ENCODE measurements at places on chromosomes 16 and 17.

DNA sequence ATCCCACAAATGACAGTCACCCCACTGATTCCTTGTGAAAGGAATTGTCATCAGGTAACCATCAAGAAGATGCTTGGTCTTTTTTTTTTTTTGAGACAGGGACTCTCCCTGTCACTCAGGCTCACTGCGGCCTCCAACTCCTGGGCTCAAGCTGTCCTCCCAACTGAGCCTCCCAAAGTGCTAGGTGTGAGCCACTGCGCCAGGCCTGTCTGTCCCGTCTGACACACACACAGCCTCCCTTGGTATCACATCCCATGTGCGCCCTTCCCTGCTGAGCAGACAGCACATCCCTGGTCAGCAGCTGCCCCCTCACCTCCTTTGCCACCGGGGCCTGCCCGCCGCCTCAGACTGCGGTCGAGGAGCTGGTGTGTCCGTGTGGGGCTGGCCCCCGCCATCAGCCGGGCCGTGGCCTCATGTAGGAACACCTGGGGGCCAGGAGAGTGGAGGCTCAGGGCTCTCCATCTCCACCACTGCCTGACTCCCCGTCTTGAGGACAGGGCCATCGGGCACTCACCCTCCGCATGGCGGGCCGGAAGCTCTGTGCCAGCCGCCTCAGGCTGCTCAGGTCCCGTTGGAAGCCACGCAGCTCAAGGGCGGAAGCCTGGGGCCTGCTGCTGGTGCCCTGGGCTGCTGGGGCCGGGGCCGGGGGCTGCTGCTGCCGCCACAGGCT is 23.6 kb downstream of the SREBF1 start:
- DNase-seq: no peak

GRCh38 chr16:81937305-81938038 is 73.8 kb downstream of the SDR42E1 start:
- no peak for DNase-seq

GRCh38 chr16:5900046-5900445 is 802.5 kb upstream of the EEF2KMT start:
- DNase-seq: no peak

DNA sequence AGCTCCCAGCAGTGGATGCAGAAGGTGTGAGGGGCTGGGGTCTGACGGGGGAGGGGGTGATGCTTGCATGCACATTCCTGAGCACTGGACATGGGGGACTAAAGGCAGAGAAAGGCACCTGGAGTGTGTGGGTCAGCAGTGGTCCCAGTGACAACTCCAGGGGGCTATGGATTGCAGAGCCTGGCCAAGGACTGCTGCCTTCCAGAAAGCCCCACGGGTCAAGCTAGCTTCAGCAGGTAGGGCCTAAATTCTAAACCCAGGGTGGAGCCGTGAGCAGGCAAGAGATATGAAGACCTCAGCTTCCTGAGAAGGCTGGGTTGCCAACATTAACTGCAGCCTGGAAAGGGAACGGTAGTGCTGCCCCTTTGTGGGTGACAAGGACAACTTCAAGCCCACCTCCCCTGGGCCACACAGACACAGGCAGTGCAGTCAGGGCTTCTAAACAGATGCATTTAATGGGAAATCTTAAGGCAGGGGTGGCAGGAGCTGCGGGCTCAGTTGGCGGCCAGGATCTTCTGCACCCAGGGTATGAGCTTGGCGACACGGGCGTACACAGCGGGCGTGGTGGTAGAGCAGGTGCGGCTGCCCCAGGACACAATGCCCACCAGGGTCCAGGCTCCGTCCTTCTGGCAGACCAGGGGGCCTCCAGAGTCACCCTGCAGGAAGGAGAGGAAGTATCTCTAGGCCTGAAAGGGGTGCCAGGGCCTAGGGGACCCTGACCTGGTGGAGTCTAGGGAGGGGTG is 3.1 kb downstream of the CTRB2 start:
- no peak for DNase-seq

- no peak for DNase-seq
These were observed 50.6 kb downstream of the MGAT5B start for GRCh38 chr17:76918811-76919210.

DNA sequence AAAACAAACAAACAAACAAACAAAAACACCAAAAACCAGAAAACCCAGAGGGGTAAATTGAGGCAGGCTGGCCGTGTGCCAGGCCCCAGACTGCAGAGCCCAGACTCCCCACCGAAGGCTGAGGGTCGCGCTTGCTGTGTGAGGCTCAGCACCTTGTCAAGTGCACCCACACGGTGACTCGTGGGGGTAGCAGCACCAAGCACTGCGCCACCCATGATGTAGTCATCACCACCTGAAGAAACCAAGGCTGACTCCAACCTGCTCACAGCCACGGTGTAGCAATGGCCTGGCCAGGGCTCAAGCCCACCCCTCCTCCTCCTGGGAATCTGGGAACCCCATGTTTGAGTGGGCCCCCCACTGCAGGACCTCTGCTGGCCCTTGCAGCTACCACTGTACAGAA is 11.9 kb downstream of the MCRIP1 start:
- no peak for DNase-seq

DNA sequence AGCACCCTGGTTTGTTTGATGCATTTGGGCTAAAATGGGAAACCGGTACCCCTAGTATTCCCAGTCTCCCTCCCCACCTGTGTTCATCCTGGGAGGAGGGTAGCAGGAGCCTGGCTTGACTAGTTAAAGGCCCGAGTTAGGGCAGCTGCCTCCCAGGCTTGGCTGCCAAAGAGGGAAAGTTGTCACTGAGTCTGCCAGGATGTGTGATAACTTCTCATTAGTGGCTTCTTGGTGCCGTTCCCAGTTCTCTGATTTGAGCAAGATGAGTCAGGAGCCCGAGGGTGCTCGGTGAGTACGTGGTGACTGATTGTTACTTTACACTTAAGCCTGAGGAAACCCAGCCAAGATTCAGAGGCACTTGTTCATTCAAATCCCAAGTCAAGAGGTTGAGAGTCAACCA is 2.5 kb downstream of the KRT32 start:
- DNase-seq: no peak

GRCh38 chr16:79400462-79401149 is 199.9 kb downstream of the MAF start:
- no peak for DNase-seq

DNA sequence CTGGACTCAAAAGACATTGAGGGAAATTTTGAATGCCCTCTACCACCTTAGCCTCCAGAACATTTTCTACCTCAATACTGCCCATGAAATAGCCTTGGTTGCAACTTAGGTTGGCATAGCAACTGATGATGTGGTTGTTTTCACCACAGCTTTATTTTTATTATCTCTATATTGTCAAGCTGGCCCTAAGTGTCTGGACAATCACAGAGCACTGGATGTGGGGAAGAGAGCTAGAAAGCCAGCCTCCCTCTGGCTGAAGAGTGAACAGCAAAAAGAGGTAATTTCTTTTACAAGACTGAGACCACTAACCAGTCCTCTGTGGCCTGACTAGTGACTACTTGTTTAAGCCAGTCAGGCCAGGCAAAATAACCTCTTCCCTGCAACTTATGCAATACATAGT is 159.6 kb downstream of the HS3ST2 start:
- no peak for DNase-seq

DNA sequence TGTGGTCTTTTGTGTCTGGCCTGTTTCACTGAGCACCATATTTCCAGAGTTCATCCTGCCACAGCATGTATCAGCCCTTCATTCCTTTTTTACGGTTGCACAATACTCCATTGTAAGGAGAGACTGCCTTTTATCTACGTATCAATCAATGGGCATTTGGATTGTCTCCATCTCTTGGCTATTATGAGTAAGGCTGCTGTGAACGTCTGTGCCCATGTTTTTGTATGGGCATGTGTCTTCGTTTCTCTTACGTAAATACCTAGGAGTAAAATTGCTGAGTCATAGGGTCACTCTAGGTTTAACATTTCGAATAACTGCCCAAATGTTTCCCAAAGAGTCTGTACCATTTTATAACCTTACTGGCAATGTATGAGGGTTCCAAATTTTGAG is 202.8 kb upstream of the FOXF1 start:
- no peak for DNase-seq

- DNase-seq: no peak
These were observed 192.3 kb upstream of the FOXF1 start for GRCh38 chr16:86317813-86318650.

DNA sequence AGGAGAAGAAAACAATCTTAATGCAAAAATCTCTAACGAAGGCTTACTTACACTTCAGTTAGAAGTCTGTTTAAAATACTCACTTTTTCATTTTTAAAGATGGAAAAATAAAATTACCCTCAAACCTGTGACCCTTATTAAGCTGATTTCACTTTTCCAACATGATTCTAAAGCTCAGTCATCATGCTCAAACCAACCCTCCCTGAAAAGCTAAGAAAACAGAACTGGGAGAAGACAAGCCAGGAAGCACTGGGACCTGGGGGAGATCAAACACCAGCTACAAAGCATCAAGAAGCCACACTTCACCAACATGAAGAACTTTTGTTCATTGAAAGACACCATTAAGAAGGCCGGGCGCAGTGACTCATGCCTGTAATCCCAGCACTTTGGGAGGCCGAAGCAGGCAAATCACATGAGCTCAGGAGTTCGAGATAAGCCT is 88.8 kb downstream of the LITAF start:
- DNase-seq: no peak

- DNase-seq: no peak
These were observed 58.7 kb downstream of the LITAF start for GRCh38 chr16:11528053-11528452.

DNA sequence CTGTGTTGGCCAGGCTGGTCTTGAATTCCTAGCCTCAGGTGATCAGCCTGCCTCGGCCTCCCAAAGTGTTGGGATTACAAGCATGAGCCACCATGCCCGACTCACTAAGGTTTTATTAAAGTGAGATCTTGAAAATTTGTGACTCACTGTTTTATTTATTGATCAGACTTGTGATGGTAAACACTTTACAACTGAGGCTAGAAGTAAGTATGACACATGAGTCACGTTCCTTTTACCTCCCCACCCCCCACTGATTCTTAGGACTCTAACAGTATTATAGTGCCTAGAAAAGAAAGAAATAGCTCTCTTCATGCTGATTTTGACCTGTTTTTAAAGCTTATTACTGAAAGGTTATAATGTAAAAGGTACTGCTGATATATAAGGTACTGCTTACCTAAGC is 160.6 kb downstream of the TANC2 start:
- no peak for DNase-seq

GRCh38 chr16:82949016-82949415 is 322.2 kb downstream of the CDH13 start:
- DNase-seq: no peak

DNA sequence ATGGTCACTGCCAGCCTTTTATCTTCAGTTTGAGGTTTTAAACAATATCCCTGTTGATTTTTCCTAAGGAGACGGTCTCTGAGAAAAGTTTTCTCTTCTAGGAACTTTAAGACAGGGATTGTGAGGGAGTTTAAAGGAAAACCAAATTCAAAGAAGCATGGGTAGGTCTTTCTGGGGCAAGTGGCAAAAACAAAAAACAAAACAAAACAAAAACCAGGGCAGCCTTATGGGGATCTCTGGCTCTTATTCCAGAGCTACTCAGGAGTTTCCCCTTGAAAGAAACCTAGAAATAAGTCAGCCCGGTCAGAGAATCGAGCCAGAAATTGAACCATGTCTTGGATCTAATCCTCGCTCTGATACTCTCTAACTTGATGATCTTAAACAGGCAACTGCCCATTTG is 424.5 kb downstream of the GRIN2A start:
- no peak for DNase-seq

GRCh38 chr16:69542974-69543373 is 22.8 kb upstream of the NFAT5 start:
- no peak for DNase-seq

DNA sequence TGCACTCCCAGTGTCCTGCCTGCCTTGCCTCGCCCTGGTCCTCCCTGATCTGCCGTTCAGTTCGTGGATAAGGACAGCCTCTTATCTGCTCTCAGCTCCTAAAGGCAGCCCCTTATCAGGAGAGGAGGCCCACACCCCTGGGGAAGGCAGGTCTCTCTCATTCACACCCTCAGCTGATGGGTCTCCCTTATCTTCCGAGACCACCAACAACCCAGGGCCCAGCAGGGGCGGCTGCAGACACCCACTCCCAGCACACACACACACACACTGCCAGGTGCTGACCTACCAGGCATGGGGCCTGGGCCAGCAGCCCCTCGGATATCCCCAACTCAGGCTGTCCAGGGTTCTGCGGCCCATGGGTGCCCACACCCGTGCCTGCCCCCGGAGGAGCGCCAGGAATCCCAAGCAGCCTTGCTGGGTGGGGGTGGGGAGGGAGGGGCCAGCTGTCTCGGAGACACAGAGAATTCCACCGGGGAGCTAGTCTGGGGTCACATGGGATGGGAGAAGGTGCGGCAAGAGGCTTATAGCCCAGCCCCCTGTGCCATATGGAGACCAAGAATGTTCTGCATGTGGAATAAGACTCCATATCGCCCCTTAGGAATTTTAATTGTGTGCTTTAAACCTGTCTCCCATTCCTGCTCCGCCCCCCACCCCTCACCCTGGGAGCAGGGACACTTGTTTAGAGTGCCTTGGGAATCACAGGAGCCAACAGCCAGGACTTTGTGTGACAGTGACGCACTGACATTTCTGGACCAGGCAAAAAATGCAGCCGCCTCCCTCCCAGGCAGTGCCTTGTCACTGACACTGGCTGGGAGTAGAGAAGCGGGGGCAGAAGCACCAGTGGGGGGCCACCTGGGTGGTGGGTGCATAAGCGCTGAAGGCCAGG is 41.9 kb upstream of the EMP2 start:
- no peak for DNase-seq

- DNase-seq: no peak
These were observed 19.9 kb upstream of the PITPNM3 start for GRCh38 chr17:6576038-6576785.

GRCh38 chr16:15976225-15976812 is 26.9 kb downstream of the ABCC1 start:
- DNase-seq: no peak

DNA sequence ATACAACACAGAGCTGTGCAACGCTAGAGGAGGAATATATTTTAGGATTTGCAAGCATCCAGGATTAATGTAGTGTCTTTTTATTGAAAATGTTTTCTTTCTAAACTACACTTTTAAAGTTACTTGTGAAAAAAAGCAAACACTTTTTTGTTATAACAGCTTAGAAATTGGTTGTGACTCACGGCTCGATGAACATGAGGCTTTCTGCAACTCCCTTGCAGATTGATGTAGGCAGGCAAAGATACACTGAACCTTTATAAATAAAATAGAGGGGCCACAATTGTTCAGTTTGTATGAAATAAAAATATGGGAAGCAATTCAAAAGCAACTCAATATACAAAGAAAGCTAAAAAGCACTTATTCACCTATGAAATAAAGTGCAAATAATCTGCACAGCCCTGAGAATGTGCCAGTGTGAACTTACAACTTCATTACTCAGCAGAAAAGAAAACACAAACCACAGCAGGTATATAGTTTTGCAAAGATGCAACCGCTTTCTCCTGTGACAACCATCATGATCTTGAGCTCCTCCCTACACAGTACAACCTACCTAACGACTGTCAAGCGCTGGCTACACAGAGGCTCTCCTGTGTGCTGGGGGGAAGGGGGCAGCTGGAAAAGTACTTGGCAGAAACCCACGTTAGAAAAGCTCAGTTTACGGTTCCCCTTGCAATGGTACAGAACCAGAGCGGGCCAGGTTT is 948 bp downstream of the LUC7L start:
- DNase-seq: no peak

Data from activated naive CD4-positive, alpha-beta T cell (primary cell).